Colonic mucosa (tissue), 4 donors: ENCODE measurements at places on chromosomes 5 and 9. TPM values are rescaled to one million over a fixed set of nuclear protein-coding genes. Genes with fewer than 3 reads are reported as not detected.

DNA sequence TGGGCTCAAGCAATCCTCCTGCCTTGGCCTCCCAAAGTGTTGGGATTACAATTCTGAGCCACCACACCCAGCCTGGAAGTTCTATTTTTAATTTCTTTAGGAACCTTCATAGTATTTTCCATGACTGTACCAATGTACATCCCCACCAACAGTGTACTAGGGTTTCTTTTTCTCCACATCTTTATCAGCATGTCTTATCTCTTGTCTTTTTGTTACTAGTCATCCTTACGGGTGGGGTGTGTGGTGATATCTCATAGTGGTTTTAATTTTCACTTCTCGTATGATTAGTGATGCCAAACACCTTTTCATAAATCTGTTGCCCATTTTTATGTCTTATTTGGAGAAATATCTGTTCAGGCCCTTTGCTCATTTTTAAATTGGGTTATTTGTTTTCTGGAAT lies 123.0 kb upstream of the MEF2C start:
- no peak for DNase-seq

- no peak for DNase-seq
Observed at GRCh38 chr5:157273131-157273556, 7.2 kb downstream of the CYFIP2 start.

GRCh38 chr5:37876943-37877342 lies 37.1 kb upstream of the GDNF start:
- no peak for DNase-seq

DNA sequence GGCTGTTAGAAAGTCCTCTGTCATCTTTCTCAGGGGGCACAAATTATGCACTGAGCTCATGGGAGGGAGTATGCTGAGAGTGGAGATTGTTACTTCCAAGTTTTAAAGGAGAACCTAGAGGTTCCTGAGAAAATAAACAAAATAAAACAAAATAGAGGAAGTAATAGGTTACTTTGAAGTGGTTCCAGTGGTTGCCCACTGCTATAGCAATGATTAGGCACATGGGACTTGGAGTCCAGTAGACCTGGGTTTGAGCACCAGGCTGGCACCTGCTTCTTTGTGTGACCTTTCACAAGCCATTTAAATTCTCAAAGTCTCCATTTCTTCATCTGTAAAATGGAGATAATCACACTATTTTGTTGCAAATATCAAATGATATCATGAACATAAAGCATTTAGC lies 13.8 kb upstream of the CDC23 start:
- DNase-seq = no peak

- no peak for DNase-seq
Observed at GRCh38 chr9:77744841-77745430, 96.8 kb upstream of the GNA14 start.

- DNase-seq = no peak
Observed at GRCh38 chr5:76811214-76811613, 7.6 kb upstream of the F2RL1 start.

- DNase-seq = peak; percentile 71
Observed at GRCh38 chr9:36401164-36401740, 1.2 kb upstream of the RNF38 start.

GRCh38 chr5:149795360-149795759 lies 65.2 kb downstream of the PPARGC1B start:
- DNase-seq = no peak

DNA sequence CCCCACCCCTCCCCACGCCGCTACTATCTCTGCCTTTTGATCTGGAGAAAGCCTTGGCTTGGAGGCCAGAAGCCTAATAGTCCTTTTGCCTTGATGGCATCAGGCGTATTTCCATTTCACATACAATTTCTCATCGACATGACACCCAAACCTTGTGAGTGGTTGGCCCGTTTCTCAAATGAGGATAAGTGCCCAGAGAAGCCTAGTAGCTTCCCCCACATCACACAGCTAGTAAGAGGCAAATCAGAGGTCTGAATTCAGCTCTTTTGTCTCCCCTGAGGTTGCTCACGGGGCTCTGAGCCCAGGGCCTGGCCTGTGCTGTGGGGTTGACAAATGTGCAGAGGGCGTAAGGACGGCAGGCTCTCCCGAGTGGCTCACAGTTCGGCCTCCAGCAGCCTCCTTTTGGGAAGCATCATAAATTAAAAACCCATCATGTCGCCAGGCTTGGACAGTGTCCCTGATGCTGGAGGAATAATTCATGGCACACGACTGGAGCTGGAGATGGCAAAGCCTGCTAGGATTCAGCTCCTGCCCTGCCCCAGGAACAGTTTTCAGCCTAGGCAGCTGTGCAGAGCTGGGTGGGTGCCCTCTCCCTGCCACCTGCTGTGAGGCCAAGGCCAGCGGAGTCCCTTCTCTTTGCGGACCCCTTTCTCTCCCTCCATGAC lies 263.8 kb downstream of the NSG2 start:
- DNase-seq = peak; percentile 3

GRCh38 chr5:14167211-14167845 lies 24.2 kb downstream of the TRIO start:
- no peak for DNase-seq

DNA sequence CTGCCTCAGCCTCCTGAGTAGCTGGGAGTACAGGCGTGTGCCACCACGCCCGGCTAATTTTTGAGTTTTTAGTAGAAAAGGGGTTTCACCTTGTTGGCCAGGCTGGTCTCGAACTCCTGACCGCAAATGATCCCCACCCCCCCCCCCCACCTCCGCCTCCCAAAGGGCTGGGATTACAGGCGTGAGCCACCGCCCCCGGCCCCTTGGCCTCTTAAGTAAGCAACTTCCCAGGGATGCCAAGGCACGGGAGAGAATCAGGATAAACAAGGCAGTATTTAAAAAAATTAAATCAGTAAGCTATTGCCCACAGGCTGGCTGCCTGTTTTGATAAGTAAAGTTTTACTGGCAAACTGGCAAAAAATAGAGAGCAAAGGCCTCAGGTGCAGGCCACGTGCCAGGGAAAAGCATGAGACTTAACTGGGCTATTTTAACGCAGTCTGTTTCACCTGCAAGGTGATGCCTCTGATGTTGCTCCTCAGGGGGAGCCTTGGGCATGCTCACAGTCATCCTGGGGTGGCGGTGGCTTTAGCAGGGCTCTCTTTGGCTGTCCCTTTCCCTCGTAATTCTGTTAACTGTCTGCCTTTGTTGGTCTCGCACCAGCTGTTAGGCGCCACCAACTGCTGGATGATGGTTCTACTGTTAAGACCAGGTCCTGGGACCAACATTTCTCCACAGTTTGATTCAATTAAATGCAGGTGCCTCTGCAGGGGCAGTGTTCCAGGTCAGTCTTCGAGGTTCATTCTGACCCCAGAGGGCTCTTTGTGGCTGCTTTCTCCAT lies 19.4 kb upstream of the RNF130 start:
- DNase-seq = peak; percentile 57

GRCh38 chr9:38382141-38382540 lies 10.4 kb upstream of the ALDH1B1 start:
- DNase-seq = no peak

DNA sequence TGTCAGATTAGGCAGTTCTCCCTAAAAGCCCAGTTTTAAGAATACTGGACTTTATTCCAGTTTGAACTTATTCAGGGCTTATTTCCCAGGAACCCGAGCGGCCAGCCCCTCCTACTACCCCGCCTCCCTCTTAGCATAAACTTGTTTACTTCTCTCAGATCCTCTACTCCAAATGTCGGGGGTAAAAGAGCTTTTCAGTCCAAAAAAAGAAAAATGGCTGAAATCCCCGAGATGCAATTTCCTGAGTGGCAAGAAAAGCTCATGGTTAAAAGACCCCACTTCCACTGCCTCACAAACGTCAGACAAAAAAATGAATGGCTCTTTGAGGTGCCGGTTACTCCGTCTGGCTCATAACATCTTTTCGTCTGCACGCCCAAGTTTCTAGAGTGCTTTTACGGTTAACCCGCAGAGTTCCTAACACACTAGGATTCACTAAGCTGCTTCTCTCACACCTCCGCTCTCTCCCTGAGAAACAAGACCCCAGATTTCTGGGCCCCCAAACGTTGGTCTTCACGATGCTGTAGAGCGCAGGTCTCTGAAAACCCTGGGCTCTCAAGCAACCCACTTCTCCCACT lies 402 bp downstream of the BRD8 start:
- DNase-seq = peak; percentile 74

DNA sequence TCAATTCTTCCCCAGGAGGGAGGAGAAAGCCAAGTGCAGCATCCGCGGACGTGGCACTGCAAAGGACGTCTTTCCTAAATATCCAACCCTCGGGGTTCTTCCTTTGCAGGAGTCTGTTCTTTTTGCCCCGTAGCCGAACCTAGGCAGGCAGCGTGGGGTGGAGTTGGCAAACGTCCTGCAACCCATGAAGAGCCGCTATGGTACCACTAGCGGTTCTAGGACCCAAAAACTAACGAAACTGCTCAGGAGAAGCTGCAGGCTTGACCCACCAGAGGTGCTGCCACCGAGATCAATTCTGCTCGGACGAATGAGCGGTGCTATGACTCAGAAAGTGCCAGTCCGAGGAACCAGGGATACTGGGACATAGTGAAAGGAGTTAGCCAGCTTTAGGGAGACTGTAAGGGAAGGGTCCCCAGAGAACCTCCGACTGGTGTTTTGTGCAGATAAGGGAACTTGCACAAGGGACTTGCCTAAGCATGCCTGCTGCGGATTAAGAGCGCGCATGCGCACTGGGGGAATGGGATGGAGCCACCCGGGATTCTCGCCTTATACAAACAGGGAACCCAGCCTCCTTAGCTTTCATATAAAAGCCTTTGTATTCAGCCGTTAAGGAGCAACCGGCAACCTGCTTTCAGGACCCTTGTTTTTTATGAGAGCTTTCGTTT lies 32.7 kb downstream of the ANXA2R start:
- DNase-seq = peak; percentile 90

GRCh38 chr9:133928248-133928764 lies 63.8 kb downstream of the VAV2 start:
- DNase-seq = no peak

DNA sequence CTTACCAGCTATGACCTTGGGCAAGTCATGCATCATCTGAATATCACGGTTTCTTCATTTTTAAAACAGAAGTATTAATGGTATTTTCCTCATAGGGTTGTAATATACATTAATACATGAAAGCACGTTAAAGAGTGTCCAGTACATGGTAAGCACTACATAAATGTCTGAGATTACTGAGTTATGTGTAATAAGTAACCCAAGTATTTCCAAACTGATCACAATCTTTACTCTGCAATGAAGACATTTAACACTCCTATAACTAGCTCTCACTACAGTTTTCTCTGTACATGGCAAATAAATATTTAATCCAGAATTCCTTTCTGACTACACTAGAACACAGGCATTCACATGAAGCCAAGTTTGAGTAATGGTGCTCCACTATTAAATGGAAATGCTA lies 4.0 kb downstream of the GLDC start:
- DNase-seq = no peak

- DNase-seq = peak; percentile 36
Observed at GRCh38 chr9:18473652-18474279, at the start of gene ADAMTSL1. Gene ADAMTSL1 (plus strand): TSS chr9:18474153. CDS start chr9:18474233, 80 bp downstream.

The HDHD3 gene
- 141 TPM for total RNA-seq

The ADRB2 gene
- total RNA-seq = 1.2 TPM

The GFRA3 gene
- 1.8 TPM for total RNA-seq

The ZNF484 gene
- 4.0 TPM for total RNA-seq

The PLEKHG4B gene
- total RNA-seq = 0.05 TPM
